ENCODE measurements at places on chromosomes 6 and 20.

DNA sequence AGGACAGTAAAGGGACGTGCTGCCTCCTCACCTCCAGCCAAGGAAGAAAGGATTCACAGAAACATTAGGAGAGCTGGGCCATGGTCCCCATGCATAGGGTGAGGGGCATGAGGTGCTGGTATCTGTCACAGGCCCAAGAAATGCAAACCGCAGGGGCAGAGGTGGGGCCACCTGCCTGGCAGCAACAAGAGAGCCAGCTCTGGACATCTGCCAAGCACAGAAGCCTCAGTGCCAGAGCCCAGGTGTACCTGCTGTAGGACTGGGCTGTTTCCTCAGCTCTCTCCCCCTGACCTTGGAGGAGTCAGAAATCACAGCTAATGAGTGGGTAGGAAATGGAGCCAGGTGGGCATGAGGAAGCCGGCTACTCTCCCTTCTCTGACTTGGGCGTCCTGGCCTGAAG lies 45.3 kb downstream of the SLC2A12 start:
- no peak for DNase-seq

DNA sequence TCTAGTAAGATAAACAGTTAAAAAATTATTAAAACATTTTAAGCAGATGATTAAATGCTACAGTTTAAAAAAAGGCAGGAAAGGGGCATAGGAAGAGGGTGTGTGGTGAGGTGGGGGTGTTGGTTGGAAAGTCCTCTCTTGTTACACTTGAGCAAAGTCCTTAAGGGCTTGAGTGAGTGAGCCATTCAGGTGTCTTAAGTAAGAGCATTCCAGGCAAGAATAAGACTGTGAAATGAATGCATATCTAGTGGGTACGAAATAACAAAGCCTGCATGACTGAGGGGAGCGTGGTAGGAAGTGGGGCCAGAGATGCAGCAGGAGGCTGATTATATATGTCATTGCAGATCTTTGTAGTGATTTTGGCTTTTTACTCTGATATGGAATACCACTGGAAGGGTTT lies 5.1 kb downstream of the CDKAL1 start:
- no peak for DNase-seq

GRCh38 chr6:127854009-127854408 lies 46.8 kb downstream of the THEMIS start:
- no peak for DNase-seq

DNA sequence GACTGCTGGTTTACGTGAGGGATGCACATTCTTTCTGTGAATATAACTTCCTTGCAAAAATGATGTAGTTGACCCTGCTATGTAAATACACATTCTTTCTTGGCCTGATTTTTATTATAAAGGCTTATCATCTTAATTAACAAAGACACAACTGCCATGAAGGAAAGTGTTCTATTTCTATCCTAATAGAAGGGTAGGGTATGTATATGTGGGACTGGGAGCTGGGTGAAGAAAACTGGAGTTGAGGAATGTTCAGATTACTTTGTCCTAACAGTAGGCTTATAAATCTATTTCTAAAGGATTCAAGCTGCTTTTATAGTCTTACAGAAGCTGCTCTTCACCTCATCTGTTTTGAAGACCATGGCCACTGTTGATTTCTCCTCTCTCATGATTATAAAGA lies 76.5 kb upstream of the RGS17 start:
- no peak for DNase-seq

- DNase-seq, result no peak
Measured at GRCh38 chr6:98054453-98054852, 771.4 kb upstream of the MMS22L start.

- no peak for DNase-seq
Measured at GRCh38 chr6:169763308-169763707, 11.9 kb downstream of the ERMARD start.

- no peak for DNase-seq
Measured at GRCh38 chr6:9848094-9848493, 566.8 kb downstream of the TFAP2A start.

- DNase-seq, result no peak
Measured at GRCh38 chr6:42220807-42221206, 3.1 kb upstream of the MRPS10 start.

GRCh38 chr6:121305957-121306607 lies 28.2 kb downstream of the TBC1D32 start:
- DNase-seq, result no peak

GRCh38 chr20:24937579-24937978 lies 11.5 kb upstream of the CST7 start:
- no peak for DNase-seq

- no peak for DNase-seq
Measured at GRCh38 chr6:161238500-161238899, 35.4 kb downstream of the AGPAT4 start.

DNA sequence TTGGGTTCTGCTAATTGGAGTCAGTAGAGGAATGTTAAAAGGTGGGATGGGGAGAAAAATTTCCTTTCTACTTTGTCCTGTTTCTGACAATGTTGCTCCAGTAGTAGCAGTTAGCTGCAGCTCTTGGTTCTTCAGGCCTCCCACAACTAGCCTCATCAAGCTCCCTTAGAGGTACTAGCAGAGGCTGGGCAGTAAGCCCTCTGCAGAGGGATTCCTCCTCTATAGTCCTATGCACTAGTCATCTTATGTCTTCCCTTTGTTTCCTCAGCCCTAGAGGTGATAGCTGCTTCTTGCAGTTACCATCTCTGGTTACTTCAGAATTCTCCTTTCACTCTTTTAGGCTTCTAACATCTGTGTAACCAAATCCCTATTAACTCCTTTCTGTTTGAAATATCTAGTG lies 99.8 kb downstream of the FILIP1 start:
- no peak for DNase-seq

GRCh38 chr20:17419479-17420041 lies 111.6 kb downstream of the BFSP1 start:
- no peak for DNase-seq

- no peak for DNase-seq
Measured at GRCh38 chr6:74932232-74932888, 273.5 kb downstream of the COL12A1 start.

- DNase-seq, result peak; percentile 42
Measured at GRCh38 chr20:23049201-23050075, at the start of gene THBD. THBD (minus strand) TSS chr20:23049672; CDS start chr20:23049504, 168 bp downstream.

DNA sequence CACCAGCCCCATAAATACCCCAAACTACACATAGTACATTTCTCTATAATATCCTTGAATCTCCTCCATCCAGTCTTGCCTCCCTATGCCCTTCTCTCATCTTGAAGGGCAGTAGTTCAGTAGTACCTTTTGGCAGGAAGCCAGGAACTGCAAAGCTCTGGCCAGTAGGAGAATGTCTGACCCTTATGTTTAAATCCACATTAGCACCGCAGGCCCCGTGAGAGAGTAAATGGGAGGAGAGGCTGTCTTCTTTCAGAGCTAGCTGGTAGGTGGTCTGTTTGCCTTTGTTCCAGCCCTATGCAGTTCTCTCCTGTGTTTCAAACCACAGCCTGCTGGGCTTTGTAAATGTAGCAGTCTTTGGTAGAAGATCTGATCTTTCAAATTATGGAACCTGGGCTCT lies 690.7 kb downstream of the DOK5 start:
- no peak for DNase-seq

GRCh38 chr6:142918339-142919042 lies 26.5 kb downstream of the HIVEP2 start:
- no peak for DNase-seq

DNA sequence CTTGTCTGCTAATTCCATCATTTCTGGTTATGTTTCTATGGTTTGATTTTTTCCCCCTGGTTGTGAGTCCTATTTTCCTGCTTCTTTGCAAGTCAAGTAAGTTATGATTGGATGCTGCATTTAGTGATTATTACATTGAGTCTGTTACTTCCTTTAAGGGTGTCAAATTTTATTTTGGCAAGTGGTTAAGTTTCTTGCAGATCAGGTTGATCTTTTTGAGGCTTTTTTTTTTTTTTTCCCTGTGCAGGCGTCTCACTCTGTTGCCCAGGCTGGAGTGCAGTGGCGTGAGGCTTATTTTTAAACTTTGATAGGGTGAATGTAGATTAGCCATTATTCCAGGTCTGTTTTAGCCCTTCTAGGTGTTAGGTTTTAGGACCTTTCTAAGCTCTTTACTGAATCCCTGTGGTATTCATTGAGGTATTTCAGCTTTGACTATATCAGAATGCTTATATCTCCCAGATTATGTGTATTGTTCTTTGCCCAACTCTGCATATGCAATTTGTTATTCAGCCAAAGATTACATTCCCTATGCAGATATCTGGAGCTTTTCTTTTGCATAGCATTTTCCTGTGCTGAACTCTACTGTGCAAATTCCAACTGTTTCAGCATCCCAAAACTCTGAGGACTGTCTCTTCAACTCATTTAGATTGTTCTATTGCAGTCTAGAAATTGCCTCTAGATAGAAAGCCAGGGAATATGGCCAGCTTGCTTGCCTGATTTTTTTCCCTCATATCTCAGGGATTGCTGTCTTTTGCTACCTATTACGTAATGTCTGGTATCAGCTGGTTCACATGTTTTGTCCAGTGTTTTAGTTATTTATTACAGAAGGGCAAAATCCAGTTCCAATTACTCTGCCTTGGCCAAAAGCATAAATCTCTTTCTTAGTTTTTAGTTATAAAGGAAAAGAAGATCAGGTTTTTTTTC lies 113.3 kb downstream of the AFG1L start:
- DNase-seq, result no peak

DNA sequence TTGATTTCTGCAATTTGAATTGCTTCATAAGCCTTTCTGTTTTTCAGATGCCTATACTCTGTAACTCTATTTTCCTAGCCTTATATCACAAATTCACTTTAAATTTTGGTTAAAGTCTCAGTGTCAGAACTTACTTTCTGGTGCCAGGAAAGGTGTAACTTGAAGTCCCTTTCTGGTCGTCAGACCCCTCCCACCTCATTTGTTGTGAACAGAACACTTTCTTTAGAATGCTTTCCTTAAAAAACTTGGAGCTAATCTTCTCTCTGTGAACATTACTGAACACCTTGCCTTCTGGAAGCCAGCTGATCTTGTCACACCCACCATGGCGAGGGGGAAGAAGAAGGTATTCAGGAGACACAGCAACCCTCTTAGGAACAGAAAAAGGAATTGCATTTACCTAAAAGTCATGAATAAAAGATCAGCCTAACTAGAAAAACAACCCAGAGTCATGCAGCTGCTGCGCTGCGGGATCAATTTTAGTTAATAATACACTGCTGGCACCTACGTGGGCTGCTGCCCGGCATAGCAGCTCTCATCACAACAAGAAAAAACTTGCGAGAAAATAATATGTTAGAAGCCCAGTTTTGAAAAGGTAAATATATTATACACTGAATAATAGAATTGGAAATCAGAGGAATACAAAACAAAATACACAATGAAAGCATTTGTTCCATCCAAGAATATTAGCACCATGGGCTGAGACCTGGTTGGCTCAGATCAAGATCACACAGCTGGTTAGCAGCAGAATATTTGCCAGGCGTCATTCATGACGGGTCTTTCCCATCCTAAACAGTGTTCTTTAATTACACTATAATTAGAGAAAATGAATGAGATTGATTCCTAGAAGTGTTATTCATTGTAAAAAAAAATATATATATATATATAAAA lies 5.8 kb upstream of the FAM217A start:
- no peak for DNase-seq

DNA sequence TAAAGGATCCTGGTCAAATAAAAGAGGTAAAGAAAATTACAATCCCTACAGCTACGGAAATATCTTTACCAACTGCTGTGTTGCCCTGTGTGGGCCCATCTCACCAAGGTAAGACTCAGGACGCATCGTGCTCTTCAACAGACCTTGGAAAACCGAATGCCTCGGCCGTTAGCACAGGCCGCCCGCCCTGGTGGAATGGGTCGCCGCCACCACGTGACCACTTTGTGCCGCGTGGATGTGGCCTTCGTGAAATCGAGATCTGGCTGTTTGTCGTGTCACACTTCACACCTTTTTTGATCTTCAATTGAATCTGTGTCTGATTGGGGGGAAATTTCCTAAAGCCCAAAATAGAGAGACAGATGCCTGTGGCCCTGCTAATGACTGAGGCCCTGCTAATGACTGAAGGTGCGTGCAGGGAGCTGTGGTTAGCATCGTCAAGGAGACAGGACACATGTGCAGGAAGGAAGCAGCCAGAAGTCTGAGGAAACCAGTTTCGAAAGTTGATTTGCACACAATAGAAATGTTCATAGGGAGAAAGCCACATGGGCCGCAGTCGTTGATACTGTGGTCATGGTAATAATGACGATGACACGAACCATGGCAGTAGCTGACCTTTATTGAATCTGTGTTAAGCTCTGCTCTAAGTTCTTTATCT lies 175.7 kb upstream of the SNX9 start:
- no peak for DNase-seq

DNA sequence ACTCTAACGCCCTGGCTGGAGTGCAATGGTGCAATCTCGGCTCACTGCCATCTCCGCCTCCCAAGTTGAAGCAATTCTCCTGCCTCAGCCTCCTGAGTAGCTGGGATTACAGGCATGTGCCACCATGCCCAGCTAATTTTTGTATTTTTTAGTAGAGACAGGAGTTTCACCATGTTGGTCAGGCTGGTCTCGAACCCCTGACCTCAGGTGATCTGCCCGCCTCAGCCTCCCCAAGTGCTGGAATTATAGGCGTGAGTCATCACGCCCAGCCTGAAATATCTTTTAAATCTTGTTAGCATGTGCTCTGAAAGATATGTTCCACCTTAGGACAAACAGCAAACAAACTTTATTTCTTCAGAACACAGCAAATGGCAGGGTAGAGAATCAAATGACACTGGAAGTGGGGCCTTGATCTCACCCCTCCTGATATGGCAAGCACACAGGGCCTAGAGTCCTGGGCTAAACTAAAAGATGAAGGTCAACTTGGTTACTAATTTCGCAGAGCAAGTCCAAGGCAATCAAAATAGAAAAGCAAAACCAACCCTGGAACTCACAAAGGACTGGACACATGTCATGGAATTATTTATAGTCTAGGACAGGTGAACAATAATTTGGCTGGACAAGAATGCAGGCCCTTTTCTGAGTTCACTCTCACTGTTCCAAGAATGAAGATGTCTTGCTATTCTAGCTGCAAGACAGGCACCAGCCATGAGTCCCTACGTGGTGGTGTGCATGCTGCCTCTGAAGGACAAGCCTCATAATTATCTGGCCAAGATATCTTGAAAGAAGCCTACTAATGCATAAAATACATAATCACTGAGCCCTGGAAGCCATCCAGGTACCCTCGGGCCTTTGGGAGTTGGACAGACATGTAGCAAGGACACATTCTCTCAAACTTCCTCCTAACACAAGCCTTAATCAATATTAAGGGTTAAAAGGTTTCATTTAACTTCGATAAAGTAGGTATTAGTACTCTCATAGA lies 35.6 kb downstream of the B4GALT5 start:
- no peak for DNase-seq

- no peak for DNase-seq
Measured at GRCh38 chr20:31860390-31861134, 9.8 kb downstream of the DUSP15 start.

GRCh38 chr6:142937986-142938385 lies 7.0 kb downstream of the HIVEP2 start:
- DNase-seq, result no peak

DNA sequence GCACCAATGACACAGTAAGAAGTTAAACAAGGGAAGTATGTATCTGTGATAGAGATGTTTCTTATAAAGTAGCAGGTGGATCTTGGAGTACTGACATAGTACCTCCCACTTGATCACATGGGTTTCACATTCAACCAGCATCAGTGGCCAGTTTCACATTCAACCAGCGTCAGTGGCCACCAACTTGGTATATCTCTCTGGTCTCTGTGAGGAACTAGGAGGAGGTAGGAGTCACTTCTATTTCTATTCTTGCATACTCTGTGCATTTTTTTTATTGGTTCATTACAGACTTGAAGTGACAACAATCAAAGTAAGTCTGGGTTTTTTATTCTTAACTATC lies 200.3 kb upstream of the SIM1 start:
- no peak for DNase-seq
